Fibroblast of skin of scalp (primary cell): ENCODE measurements at places on chromosomes 5 and 9.

- DNase-seq: no peak
These were observed 8.0 kb upstream of the HABP4 start for GRCh38 chr9:96441798-96442445.

- DNase-seq: peak; percentile 23
These were observed 28.8 kb downstream of the GCNT4 start for GRCh38 chr5:75023368-75024159.

DNA sequence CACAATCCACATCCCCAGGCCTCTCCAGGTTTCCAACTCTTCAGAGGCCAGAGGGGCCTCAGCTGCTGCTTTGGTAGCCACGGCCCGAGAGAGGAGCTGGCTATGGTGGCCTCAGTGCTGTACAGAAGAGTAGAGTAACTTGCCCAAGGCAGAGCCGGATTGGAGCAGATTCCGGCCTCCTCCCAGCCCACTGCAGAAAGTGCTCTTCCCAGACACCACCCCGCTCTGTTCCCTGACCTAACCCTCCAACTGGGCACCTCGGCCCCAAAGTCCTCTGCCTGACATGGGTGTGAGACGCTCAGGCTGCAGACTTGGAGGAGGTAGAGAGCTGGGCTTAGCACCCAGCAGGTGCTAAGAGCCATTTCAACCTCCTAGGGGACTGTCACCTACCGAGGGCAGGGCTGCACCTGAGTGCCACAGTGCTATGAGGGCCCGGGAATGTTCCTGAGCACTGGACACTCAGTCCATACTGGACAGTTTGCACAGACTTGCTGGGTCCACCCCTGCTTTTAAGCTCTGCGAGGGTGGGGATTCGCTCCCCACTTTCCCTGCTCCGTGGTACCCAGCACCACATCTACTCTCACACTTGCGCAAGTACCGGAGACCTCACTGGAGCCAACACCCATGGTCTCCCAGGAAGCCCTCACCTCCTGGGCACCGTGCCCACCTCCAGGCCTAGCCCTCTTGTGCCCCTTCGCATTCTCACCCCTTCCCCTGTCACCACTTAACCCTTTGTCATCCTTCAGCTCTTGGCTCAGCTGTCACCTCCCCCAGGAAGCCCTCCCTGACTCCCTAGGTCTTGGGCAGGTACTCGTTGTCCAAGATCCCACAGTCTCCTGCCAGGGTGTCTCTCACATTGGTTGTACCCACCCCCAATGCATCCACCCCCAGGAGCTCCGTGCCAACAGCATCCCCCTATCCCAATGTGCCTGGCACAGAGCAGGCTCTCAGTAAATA lies 49.8 kb downstream of the DBH start:
- DNase-seq: no peak

GRCh38 chr9:133512253-133513213 lies 12.2 kb downstream of the MYMK start:
- no peak for DNase-seq

GRCh38 chr9:133970581-133971058 lies 21.5 kb downstream of the VAV2 start:
- no peak for DNase-seq

- DNase-seq: no peak
These were observed 7.6 kb upstream of the AOPEP start for GRCh38 chr9:94718936-94719335.

GRCh38 chr5:82352146-82352791 lies 74.1 kb upstream of the RPS23 start:
- no peak for DNase-seq

DNA sequence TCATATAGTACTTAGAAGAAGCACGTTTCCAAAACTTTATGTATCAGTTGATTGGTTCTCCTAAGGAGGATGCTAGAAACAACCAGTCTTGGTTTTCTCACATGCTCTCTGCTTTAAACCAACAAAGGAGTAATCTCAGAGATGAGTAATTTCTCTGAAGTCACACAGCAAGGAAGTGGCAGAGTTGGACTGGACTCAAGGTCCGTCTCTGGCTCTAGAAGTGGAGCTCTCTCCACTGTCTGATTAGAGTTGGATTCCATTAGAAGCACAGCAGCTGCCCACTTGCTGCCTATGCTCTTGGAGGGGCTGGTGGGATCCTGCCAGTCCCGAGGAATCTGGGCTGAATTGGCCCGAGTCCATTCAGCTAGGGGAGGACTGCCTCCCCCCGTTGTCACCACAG lies 21.0 kb downstream of the RALGPS1 start:
- DNase-seq: no peak

- no peak for DNase-seq
These were observed 207.1 kb downstream of the DCP2 start for GRCh38 chr5:113183694-113184093.

DNA sequence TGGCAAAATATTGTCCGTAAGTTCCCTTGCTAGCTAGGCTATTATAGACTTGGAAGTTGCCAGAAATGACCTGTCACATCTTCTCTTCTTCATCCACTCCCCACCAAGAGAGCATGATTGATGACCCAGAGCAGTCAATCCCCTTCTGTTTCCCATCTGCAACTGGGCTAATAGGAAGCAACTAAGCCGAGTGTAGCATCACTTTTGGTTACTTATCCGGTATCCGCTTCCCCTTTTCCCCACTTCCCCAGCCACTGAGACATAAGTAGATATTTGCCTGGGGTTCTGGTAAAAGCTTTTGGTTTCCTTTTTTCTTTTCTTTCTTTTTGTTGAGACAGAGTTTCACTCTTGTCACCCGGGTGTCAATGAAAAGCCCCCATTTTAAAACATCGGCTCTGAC lies 29.4 kb upstream of the LIFR start:
- DNase-seq: no peak

DNA sequence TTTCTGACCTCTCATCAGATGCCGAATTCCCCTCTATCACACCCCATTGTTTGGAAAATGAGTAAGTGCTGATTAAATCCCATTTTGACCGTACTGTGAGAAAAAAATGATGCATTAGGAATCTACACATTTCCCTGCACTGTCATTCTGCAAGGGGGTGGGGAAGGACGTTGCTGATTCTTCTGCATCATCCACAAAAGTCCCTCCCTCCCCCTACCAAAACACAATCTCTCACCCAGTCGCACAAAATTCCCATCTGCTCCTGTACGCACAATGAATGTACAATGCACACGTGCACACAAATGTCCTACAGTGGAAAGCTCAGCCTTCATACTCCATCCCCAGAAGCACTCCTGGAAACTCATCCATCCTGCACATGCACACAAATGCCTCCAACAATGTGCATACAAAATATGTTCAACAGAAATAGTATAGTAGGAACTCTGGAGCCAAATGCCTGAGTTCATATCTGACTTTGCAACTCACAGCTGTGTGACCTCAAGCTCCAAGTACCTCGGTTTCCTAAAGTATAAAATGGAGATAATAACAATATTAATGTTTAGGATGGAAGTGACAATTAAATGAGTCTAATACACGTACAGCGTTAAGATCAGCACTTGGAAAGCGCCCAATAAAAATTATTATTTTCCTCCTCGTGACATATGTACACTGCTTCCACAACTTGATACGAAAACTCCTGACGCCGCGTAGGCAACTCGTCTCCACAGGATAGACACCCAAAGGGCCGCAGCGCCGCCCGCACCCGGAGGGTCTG lies 809 bp downstream of the TNIP1 start:
- DNase-seq: peak; percentile 85

- DNase-seq: no peak
These were observed 21.4 kb downstream of the IPPK start for GRCh38 chr9:92648474-92648971.

GRCh38 chr5:115557667-115558387 lies 13.3 kb upstream of the FEM1C start:
- DNase-seq: peak; percentile 15

DNA sequence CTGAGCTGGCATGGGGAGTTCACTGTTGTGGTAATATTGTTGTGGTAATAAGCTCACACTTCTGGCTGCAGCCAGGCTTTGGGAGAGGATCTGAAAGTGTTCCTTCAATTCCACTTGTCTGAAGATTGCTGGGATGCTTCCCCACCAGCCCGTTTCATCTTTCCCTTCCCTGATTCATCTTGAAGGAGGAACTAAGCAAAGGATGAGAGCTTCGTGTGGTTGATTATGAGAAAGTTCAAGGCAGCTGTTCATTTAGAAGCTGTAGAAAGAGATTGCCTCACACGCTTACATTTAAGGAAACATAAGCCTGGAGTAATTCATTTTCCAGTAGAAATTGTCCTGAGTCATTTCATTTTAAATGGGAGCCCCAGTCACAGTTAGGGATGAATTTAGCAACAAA lies 122.4 kb upstream of the GAS1 start:
- peak; percentile 39 for DNase-seq

DNA sequence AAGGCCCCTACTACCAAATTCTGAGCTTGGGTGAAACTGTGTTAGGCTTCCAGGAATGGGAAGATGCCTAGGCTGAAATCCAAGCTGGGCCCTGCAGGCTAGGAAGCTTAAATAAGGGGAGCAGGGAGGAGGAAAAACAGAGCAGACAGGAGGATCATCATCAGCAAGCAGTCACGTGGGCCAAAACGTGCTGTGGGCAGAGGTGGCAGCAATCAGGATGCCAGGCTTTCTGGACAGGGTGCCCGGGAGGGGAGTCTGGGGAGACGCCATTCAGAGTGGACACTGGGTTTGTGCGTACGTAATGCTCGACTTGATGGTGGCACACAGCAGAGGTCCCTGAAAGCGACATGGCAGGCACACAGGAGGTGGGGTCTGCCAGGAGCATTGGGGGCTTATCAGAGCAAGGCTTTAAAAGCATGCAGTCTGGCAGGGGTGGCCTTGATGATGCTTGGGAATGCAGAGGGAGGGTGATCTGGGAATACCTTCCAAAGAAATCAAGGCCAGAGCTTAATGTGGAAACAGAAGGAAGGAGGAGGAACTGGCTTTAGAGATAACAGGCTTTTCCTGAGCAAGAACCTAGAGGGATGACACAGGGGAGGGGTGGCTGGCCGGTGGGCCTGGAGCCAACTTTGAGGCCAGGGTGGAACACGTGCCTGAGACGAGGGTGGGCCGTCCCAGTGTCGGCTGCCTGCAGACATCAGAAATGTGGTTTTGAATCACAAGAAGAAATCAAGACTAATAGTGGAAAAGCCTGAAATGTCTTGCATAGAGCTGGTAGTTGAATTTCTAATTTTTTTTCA lies 212.5 kb downstream of the GADD45G start:
- DNase-seq: no peak

DNA sequence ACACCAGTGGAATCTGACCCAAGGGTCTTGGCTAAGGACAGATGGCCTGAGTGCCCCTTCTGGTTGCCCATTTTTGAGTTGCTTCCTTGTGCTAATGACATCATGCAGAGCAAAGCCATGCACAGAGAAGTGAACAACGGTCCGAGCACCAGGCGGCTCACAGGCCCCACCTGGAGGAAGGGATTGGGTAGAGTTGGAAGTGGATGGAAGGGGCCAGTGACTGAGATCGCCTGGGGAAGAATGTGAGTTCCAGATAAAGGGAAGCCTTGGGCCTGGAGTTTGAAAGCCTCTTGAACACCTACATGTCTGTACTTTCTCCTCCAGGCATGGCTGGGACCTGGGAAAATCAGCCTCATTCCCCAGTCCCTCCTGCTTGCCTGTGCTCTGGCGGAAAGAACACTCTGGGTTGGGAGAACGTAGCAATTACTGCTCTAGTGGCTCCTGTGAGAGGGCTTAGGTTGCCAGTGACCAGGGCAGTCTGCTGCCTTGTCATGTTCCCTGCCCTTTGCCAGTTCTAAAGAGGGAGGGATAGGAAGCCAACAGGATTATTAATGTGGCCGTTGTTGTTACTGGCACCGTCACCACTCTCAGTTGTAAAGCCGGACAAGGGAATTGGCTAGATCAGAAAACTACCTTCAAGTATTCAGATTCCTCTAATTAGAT lies 62.5 kb upstream of the PTPN3 start:
- DNase-seq: no peak

DNA sequence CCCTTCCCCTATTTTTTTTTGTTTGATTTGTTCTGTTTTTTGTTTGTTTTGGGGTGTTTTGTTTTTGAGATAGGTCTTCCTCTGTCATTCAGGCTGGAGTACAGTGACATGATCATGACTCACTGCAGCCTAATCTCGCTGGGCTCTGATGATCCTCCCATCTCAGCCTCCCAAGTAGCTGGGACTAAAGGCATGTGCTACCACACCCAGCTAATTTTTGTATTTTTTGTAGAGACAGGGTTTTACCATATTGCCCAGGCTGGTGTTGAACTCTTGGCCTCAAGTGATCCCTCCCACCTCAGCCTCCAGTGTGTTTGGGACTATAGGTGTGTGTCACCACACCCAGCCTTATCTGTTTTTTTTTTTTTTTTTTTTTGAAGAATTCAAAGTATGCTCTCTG lies 605.4 kb downstream of the DNAH5 start:
- no peak for DNase-seq

GRCh38 chr5:131993676-131994075 lies 17.8 kb downstream of the ACSL6 start:
- no peak for DNase-seq

DNA sequence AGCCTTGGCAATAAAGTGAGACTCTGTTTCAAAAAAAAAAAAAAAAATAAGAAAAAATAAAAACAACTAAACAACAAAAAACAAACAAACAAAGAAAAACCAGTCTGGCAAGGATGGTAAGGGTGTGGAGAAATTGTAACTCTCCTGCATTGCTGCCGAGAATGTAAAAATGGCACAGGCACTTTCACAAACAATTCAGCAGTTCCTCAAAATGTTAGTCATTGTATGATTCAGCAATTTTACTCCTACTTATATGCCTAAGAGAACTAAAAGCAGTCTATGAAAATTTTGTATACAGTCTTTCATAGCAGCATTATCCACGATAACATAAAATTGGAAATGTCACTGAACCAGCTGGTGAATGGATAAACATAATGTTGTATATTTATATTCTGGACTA lies 280.4 kb downstream of the CDH9 start:
- DNase-seq: no peak

DNA sequence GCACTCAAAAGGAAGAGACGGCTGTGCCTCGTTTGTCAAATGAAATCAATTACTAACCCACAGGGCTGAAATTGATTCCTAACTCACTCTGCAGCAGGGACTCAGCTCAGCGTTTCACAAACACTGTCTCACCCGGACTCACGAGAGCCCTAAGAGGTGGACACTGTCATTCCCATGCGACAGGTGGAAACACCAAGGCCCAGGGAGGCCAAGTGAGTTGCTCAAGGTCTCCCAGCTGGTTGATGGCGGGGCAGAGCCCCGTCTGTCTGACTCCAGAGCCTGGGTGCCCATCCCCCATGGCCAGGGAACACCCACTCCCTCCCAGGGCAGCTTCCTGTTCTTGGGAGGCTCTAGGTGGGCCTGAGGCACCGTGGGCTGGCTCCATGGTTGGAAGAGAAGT lies 1.3 kb upstream of the PLPP7 start:
- no peak for DNase-seq

DNA sequence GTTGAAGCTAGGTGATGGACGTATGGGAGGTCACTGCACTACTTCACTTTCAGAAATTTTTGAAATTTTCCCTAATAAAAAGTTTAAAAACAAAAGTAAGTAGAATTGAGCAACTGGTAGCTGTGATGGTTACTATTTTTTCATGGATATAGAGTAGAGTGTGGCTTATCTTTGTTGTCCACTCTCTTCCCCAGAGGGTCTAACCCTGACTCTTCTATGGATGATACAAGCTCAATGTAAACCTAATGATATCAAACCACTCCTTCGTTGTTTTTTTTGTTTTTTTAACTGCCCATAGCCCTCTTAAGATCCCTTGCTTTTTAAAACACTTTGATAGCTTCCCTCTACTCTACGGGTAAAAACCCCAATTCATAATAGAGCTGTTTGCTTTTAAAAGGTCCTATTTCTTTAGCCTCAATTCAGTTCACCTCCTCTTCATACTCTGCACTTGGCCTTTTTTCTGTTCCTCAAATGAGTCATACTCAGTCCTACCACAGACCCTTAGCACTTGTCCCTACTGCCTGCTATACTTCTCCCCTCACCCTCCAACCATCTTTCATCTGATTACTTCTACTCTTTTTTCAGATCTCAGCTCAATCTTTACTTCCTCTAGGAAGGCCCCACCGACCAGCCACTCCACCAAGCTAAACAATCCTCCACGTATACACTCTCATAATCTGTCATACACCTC lies 2.6 kb downstream of the HDAC3 start:
- DNase-seq: no peak
